ENCODE measurements at places on chromosomes 5 and 9. TPM values are rescaled to one million over a fixed set of nuclear protein-coding genes. Genes with fewer than 3 reads are reported as not detected.

The SLC22A4 gene
- 2.8 TPM for total RNA-seq

DNA sequence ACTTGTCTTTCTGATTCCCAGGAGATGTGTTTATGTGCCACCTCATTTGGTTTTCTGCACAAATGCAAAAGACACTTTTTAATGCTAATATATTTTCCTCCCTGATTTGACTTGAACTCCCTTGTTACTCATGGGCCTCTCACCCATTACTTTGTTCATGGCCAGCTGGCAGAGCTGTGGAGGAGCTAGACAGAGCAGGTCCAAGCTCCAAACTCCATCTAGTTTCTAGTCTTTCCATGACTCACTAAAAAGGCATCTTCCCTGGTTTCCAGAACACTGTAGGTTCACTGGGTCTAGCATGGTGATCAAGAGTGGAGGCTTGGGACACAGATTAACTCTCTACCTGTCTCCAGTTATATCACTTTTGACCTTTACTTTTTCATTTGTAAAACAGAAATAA is 161.0 kb upstream of the SLC28A3 start:
- no peak for DNase-seq

DNA sequence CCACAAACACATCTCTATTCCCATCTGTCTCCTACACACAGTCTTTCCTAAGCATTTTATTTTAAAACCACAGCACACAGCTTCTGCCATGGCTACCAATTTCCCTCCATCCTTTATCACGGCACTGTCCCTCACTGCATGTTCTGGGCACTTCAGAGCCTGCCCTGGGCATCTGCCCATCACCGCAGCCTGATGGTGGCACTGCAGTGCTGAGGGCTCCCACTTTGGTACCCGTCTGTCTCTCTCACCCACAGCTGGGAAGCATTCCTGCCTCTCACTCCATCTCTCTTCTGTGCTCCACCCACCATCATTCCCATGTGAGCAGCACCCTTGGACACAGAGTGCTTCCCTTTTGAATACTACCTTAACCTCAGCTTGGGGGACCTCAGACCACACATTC is 31.7 kb downstream of the ZDHHC11 start:
- no peak for DNase-seq

The MSANTD3 gene
- 31.6 TPM for total RNA-seq

The NUDT12 gene
- total RNA-seq, result 12.6 TPM

The DDX4 gene
- total RNA-seq, result not detected
